ENCODE measurements at places on chromosomes 12 and 14.

DNA sequence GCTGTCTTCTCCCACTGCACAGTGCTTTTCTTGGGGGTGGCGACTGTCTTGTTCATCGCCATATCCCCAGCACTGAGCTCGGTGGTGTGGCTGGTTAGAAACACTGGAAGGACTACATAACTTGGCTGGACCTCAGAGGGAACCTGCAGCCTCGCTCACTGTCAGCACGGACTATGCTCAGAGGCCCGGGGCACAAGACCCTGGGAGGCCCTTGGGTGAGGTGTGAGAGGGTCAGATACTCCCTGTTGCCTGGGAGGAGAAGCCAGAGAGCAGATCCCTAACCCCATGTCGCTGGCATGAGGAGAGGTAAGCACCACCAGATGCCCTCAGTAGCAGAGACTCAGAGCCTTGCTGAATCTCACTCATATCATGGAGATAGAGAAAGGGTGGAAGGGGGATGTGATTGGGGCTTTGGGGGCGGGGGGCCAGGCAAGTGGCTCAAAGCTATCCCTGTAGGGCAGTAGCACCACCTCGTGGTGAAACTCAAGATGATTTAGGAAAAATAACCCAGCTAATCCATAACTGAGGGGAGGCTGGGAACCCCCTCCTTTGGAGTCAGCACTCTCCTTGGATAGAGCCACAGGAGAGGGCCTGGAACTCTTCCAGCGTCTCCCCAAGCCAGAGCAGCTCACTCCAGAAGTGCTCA lies 18.7 kb upstream of the HDAC7 start:
- no peak overlapping the region for H3K4me3 ChIP-seq
- peaks cover 4% of the 10 kb centered on the region for H3K36me3 ChIP-seq
- no peaks in the 10 kb centered on the region for H3K27me3 ChIP-seq

- H3K36me3 ChIP-seq = no peaks in the 10 kb centered on the region
- H3K27ac ChIP-seq = no peak overlapping the region
- DNase-seq = no peak
- H3K4me3 ChIP-seq = no peak overlapping the region
- no peaks in the 10 kb centered on the region for H3K27me3 ChIP-seq
Observed at GRCh38 chr12:132268674-132269073, 60.7 kb downstream of the GALNT9 start.

GRCh38 chr12:33012226-33012625 lies 115.6 kb upstream of the PKP2 start:
- H3K4me3 ChIP-seq = no peak overlapping the region
- H3K36me3 ChIP-seq = no peaks in the 10 kb centered on the region
- no peaks in the 10 kb centered on the region for H3K27me3 ChIP-seq

GRCh38 chr14:53341324-53341723 lies 188.2 kb upstream of the DDHD1 start:
- H3K36me3 ChIP-seq = peaks cover 3% of the 10 kb centered on the region
- no peaks in the 10 kb centered on the region for H3K4me1 ChIP-seq
- no peaks in the 10 kb centered on the region for H3K27me3 ChIP-seq
- no peak overlapping the region for H3K4me3 ChIP-seq
- no peak for DNase-seq

DNA sequence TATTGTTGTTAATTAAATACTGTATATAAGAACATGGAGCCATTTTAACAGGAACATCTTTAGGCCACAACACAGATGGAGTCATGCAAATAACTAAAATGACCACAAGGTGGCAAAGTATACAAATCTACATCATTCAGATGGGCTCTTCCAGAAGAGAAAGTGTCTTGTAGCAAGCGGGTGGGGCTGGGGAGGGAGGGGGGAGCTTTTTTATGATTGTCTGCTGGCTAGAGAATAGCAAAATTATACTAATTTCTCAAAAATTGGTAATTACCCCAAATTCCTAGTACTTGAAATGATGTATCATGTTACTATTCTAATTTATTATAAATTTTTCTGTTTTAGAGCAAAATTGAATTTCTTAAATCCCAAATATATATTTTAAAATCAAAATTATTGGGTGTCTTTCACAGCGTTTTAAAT lies 378.7 kb downstream of the PRKD1 start:
- H3K27ac ChIP-seq = no peak overlapping the region
- H3K4me1 ChIP-seq = no peaks in the 10 kb centered on the region
- no peak overlapping the region for H3K4me3 ChIP-seq
- H3K36me3 ChIP-seq = no peaks in the 10 kb centered on the region

DNA sequence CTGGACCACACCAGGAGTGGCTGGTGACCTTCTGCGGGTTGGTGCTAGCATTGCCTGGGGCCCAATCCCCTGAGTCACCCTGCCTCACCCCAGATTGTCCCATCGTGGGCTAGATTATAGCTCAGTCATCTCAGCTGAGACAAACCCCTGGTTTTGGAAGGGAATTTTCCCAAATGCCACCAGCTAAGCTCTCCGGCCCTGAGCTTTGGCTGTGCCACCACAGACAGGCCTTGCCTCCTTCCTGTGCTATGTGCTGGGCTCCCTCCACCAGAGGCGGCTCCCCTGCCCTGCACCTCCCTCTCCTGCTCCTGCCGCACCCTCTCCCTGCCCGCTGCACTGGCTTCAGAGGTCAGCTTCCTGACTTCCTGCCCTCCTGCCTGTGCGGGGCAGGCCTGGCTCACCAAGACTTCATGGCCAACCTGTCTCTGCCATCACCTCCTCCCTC lies 196.3 kb downstream of the TSPAN9 start:
- peaks cover 27% of the 10 kb centered on the region for H3K27me3 ChIP-seq
- DNase-seq = no peak
- no peak overlapping the region for H3K27ac ChIP-seq
- H3K4me3 ChIP-seq = no peak overlapping the region
- no peaks in the 10 kb centered on the region for H3K4me1 ChIP-seq
- peaks cover 3% of the 10 kb centered on the region for H3K36me3 ChIP-seq

DNA sequence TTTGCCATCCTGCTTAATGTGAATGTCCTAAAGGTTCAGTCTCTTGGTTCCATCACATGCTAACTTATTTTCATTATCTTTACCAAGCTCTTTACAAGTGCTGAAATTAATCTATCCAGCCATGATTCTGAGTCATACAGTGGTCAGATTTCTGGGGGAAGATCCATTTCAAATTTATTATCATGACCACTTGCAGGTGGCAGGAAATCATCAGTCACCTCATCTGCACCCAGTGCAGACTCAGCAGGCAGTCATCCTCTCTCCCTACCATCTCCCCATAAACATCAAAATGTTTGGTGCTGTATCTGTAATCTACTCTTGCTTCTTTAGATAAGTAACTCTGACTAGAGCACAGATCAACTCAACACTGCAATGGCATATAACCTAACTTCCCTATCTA lies 23.5 kb downstream of the ATG14 start:
- H3K27me3 ChIP-seq = no peaks in the 10 kb centered on the region
- DNase-seq = no peak
- no peak overlapping the region for H3K4me3 ChIP-seq
- H3K27ac ChIP-seq = peak overlapping the region; percentile 9
- peaks cover 12% of the 10 kb centered on the region for H3K4me1 ChIP-seq

DNA sequence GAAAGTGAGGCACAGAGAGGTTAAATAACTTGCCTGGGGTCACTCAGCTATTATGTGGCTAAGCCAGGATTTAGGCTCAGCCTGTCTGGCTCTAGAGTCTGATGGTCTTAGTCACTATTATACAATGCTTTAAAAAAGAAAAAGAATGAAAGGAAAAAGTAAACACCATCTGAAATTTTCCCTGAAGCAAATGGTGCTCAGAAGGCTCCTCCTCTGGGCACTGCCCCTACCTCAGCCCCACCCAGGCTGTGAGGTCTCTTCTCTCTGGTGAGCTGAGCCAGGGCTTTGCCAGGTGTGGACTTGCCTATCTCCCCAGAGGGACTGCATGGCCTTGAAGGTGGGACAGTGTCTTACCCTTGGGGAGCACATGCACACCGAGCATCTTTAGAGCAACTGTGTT lies 117.5 kb upstream of the DYRK2 start:
- H3K4me3 ChIP-seq = no peak overlapping the region
- H3K27ac ChIP-seq = no peak overlapping the region
- H3K4me1 ChIP-seq = peaks cover 7% of the 10 kb centered on the region

- no peak overlapping the region for H3K4me3 ChIP-seq
- H3K27ac ChIP-seq = no peak overlapping the region
- DNase-seq = no peak
- peaks cover 4% of the 10 kb centered on the region for H3K36me3 ChIP-seq
- H3K4me1 ChIP-seq = peaks cover 1% of the 10 kb centered on the region
- peaks cover 7% of the 10 kb centered on the region for H3K27me3 ChIP-seq
Observed at GRCh38 chr14:69475194-69475818, 9.2 kb upstream of the PLEKHD1 start.

DNA sequence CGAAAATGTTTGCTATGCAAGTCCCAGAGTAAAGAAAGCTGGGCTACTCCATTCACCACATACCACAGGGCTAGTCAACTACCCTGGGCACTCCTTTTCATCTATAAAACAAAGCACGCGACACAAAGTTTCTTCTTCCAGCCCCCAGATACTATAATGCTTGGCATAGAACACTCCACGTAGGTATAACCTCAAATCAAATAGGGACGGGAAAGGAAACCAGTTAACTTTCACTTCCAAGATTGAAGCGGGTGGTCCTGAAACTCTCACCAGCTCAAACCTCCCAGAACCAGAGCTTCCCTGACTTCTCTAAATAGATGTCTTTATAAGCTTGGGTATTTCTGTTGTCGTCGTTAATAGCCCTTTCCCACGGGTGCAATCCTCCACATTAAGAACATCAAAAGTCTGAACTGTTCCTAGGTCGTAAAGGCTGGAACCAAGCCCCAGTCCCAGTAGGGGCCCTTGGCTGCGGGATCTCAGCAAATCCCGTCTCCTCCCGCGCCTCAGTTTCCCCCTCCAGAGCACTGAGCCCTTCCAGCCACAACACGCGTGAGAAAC lies 647 bp downstream of the LGMN start:
- H3K27ac ChIP-seq = peak overlapping the region; percentile 35
- no peak for DNase-seq
- peaks cover 39% of the 10 kb centered on the region for H3K4me1 ChIP-seq
- peaks cover 55% of the 10 kb centered on the region for H3K27me3 ChIP-seq

DNA sequence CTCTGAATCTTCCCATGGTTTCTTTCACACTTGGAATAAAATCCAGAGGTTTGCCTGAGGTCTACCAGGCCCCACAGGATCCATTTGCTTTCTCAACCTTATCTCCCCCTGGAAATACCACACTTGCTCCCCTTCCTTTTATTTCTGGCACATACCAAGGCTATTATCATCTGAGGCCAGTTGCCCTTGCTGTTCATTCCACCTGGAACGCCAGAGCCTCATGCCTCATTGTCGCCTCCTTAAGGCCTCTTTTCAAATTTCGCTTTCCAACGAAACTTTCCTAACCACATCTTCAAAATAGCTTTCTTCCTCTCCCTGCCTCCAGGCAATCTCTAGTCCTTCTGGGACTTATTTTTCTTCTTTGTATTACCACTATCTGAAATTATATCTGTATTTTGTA lies 11.2 kb upstream of the LRIG3 start:
- DNase-seq = no peak
- no peak overlapping the region for H3K4me3 ChIP-seq
- H3K4me1 ChIP-seq = no peaks in the 10 kb centered on the region
- H3K36me3 ChIP-seq = no peaks in the 10 kb centered on the region

Measured in effector memory CD8-positive, alpha-beta T cell (primary cell).